ENCODE measurements at places on chromosomes 1 and 21.

DNA sequence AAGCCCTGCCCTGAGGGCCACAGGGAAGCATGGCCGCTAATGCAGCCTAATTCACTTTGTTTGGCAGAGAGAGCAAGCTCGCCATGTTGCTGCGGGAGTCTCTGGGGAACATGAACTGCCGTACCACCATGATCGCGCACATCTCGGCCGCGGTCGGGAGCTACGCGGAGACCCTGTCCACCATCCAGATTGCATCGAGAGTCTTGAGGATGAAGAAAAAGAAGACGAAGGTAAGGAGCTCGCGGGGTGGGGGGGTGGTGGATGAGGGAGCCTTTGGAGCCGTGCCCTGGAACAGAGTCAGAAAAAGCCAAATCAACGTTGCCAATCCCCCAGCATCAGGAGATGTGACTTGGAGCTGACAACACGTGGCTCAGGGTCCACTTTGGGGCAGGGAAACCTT lies 529.4 kb downstream of the KIF26B start:
- no peak for DNase-seq

DNA sequence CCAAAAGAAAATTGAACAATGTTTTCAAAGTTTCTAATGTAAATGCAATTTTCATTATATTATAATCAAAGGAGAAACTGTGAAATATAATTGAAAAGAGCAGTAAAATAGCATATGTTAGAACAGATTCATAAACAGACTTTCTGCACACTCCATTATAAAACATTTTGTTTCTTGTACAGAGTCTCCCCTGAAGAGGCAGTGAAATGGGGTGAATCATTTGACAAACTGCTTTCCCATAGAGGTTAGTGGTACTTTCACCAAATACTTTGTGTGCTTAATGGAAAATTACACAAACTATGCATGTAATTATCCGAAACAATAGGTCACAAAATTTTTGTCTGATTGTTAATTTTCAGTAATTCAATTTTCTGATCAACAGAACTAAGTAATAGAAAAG lies 1.9 kb downstream of the RGS18 start:
- DNase-seq, result no peak

GRCh38 chr1:153792631-153793041 lies 17.4 kb downstream of the SLC27A3 start:
- no peak for DNase-seq

DNA sequence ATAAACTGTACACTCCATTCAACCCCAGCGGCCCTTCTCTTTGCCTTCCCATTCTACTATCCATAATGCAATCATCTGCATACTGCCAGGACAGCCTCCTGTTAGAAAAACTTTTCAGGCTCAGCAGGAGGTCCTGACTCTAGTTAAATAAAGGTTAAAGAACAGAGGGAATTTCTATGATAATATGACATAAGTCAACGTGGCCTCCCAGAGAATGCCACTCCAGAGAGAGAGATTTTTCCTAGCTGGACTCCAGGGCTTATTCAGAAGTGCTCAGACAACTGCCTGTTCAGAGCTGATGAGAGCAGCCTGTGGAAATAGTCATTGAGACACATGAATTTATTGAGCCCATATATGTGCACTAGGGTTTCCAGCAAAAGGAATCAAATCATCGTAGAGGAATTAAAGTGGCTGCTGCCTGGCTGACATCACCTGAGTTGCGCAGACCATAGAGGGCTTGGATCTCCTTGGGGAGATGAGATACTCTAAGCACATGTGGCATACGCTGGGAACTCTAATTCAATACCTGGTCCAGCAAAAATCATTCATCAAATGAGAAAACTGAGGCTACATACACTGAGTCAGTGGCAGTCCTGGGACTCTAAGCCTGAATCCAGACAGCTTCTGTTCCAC lies 736.2 kb downstream of the PTPRU start:
- DNase-seq, result no peak

DNA sequence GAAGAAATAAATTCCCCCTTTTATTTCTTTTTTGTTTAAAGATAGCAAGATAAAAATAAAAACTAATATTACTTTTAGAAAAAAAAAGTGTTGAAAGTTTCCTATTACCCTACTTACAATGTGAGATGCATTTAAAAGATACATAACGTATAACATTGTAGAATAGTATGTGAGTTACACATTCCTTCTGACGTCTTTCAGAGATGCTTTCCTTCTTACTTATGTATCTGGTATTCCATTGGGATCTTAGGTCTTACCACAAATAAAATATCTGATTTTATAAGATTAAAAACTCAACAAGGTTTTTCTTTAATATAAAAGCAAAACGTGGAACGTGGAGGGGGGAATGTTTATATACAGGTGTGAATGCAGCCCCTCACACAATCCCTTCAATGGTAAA lies 147.2 kb upstream of the ETS2 start:
- peak; percentile 30 for DNase-seq

DNA sequence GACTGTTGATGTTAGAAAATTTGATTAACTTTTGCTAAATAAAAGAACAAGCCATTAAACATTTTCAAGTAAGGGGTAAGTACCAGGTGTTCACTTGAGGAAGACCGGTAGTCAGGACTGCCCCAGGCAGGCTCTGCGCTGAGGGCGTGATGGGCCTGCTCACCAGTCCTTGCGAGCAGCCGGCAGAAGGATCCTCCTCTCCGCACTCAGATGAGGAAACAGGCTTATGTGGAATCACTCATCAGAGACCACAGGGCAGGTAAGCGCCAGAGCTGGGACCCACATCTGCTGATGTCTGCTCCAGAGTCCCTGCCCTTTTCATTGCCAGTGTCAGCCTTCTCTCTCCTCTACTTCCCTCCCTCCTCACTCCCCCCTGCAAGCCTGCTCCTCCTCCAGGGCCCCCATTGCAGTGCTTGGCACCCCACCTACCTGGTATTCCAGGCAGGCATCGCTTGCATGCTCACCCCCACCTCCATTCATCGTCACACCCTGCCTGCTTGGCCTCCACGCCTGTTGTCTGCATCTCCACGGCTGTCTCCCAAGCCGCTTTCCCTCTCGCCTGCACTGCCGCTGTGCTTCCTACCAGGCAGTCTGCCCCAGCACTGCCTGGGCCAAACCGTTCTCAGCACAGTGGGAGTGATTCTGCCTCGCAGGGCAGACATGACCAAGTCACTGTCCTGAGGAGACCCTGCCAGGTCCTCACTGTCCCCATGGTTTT lies 24.7 kb upstream of the KDM4A start:
- DNase-seq, result no peak

GRCh38 chr21:26019236-26019635 lies 151.3 kb downstream of the APP start:
- no peak for DNase-seq

DNA sequence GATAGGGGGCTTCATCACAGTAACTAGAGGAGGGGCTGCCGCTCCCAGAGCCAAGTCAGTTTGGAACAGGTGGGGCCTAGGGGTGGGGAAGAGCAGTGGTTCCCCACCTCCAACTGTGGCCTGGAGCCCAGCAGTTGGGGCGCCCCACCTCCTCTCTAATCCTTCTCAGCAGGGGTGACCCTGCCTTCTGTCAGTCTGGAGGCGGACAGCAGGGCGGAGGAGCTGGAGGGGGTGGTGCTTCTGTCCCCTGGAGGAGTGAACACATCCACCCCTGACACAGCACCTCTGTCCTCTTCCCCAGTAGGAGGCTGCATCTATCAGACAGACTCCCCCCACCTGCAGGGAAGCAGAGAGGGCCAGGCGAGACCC lies 73.8 kb downstream of the MRPL37 start:
- DNase-seq, result no peak

DNA sequence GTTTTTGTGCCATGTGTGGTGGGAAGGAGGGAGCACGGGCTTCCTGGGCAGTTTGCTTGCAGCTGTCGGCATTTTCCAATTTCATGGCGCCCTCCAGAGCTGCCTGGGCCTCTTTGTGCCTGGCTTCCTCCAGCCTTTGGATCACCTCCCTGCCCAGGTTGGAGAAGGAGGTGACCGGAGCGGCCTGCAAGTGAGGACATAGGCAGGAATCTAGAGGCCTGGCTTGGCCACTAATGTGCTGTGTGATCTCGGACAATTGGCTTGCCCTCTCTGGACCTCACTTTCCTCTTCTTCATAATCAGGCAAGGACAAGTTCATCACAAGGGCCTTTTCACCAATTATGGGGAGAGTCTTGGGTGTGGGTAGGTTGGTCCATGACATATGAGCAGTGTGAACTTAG lies 245.1 kb downstream of the MATN1 start:
- no peak for DNase-seq

GRCh38 chr1:207871117-207871649 lies 39.7 kb downstream of the CD34 start:
- DNase-seq, result no peak

DNA sequence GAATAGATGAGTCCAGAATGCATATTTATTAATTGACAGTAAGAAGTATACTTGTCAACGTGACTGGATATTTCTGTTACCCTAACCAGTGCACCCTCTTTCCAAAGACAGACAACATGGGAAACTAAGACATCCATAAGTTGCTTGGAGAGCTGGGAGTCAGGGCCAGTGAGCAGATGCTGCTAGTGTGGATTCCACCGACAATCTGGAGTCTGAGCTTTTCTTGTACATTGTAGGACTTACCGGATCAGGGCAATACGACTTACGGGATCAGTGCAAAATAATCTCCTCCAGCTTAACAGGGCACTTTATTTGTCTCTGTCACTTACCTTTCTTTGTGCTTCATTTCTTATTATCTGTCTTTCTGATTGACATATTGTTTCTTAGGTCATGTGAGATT lies 24.6 kb upstream of the FCRL4 start:
- no peak for DNase-seq

GRCh38 chr1:114379358-114379757 lies 131.6 kb downstream of the TRIM33 start:
- DNase-seq, result no peak

GRCh38 chr1:14968251-14968851 lies 185.2 kb upstream of the TMEM51 start:
- peak; percentile 87 for DNase-seq

- DNase-seq, result peak; percentile 38
Observed at GRCh38 chr1:93106226-93106625, 27.1 kb downstream of the MTF2 start.

DNA sequence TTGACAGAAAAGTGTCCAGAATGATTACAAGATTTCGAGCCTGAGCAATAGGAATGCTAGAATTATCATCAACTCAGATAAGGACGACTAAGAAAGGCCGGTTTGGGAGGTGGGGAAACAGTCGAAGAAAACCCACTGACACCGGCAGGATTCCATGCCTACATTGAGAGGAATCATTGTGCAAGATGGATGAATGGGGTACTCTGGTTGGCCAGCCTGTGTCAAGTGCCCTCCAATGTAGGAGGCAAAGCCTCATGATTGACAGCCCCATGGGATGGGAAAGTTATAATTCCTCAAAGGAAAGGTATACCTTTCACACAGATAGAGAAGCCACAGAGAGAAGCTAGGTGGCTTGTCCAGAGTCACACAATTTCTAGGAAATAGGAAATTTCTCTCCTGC lies 153.5 kb upstream of the CTTNBP2NL start:
- no peak for DNase-seq

- no peak for DNase-seq
Observed at GRCh38 chr1:46187106-46187869, 10.9 kb downstream of the POMGNT1 start.

DNA sequence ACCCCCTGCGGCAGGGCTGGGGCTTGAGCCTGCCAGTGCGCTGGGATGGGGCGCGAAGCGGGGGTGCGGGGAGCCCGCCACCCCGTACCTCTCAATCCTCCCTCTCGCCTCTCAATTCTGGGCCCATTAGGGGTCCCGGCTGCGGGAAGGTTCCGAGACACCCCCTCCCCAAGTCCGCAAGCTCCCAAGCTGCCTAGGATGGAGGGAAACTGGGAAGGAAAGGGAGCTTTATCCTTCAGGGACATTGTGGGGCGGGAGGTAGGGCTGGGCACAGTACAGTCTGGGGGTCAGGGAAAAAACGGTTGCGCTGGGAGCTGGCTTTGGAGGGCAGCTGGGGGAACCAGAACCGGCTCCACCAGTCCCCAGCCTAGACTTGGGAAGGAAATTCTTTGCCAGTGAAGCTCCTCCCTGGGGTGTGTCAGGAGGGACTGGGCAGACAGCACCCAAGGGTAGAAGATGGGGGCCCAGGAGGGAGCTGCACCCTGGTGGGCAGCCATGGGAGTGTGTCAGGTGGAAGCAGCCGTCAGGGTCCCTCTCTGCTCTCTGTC lies 904 bp downstream of the GJB3 start:
- no peak for DNase-seq

- DNase-seq, result peak; percentile 33
Observed at GRCh38 chr1:178143730-178144690, 50.1 kb downstream of the RASAL2 start.

DNA sequence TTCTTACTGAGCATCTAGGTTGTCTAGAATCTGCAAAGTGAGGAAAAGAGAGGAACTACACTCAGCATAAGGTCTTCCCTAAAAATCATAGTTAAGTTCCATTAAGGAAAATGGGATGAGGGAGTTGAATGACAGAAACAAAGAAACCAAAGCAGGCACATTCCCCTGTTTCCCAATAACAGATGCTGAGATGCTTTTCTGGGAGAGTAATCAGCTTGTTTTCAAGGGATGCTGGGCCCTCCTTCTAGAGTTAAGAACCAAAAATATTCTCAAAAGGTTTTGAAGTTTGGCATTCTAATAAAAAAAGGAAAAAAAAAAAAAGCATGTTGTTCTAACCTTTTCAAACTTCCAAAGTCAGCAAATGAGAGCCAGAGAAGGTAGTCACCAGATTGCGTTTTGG lies 105.2 kb upstream of the ZNF648 start:
- DNase-seq, result no peak

DNA sequence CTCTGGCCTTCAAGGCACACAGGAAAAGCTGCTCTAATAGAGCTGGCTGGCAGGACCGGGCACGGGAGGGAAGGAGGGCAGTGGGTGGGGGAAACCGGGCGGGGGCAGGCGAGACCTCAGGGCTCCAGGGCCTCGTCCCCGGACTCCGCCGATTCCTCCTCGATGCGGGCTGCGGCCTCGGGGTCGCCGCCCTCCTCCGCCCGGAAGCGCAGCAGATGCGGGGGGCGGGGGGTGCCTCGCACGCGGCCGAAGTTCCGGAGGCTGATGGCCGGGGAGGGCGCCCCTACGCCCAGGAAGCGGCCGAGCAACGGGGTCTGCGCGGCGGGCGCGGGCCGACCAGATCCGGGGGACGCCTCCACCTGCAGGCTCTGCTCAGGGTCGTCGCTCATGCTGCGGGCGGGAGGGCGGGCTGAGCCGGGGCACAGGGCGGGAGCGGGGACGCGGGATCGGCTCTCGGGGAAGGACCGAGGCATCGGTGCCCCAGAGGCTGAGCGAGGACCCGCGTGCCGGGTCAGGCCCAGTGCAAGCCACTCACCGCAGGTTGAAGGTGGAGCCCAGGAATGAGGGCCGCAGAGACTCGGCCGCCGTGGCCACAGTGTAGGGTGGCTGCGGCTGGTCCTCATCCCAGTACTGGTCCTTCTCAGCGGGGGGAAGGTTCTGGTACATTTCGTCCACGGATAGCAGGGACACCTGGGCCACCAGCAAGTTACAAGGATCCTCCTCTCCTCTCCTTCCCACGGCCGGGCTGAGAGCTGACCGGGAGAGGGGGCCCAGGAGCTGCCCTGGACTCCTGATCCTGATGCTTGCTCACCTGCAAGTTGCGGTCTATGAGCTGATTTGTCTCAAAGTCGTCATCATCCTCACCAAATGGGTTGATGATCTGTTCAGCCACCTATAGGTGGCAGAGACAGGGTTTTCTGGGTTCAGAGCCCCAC lies 3.6 kb downstream of the BEST4 start:
- DNase-seq, result no peak
